RWPE2 (cell line): ENCODE measurements at places on chromosomes 16 and 17.

DNA sequence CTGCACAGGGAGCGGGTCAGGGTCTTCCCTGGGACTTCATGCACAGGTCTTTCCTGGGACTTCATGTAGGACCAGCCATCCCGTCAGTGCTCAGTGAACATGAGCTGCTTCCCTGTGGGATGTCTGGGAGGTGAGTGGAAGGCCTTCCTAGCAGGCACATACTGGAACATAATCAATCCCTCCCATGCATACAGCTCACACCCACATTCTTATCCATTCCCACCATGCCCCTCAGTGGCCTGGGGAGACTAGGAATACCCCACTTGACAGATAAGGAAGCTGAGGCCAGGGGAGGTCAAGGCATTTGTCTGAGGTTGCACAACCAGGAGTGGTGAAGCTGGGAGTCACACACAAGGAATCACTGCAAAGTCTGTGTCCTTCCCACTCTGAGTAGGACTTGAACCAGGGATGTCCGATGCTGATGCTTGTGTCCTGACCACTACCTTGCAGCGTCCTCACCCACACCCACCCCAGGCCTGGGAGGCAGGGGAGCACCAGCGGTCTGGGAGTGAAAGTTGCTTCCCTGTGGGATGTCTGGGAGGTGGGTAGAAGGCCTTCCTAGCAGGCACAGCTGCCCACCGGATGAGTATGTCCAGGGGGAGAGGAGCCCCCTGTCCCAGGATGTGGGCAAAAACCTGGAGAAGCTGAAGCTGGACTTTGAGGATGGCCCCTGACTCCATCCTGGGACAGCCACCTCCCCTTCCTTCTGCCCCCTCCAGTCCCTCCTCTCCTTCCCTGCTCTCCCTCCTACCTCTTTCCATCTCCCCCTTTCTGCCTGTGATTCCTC lies 1.0 kb upstream of the NLRC5 start:
- no peak for DNase-seq

GRCh38 chr17:75959839-75960511 lies 19.0 kb downstream of the ACOX1 start:
- no peak for DNase-seq

- DNase-seq: no peak
Measured at GRCh38 chr17:34667656-34668055, 88.3 kb downstream of the TMEM132E start.

DNA sequence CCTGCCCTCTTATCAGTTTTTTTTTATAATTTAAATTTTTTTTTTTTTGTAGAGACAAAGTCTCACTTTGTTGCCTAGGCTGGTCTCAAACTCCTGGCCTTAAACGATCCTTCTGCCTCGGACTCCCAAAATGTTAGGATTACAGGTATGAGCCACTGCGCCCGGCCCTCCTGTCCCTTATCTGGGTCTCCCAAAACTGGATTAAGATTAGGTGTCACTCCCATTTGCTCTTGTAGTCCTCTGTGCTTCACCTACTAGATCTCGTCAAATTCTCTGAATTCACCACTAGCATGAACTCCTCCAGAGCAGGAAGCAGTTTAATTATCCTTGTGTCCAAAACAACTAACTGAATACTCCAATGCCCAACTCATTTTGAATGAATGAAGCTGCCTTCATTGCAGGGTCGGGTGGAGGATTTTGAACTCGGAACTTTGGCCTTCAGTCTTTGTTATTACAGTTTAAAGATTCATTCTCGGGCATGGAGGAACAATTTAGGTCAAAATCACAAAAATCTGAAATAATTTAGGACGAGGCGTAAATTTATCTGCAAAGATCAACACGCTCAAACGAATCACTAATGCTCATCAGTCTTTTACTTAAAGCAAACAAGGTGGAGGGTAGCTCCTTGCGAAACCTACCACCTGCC lies 802 bp upstream of the ATXN2L start:
- no peak for DNase-seq

GRCh38 chr16:48444574-48444973 lies 59.4 kb upstream of the SIAH1 start:
- no peak for DNase-seq

DNA sequence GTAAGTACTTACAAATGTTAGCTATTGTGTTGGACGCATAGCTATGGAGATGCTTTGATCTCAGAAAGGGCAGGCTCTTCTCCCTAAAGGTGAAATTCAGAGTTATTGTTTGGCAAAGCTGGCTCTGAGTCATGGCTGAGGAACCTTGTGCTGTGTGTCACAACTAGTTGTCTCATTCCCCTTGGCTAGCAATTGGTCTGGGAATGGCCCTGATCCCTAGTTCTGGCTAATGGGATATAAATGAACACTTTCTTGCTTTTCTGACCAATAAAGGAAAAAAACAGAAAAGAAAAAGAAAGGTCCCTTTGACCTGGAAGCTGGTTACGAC lies 210.6 kb downstream of the MAP2K4 start:
- DNase-seq: no peak

GRCh38 chr17:9035249-9035648 lies 13.9 kb downstream of the NTN1 start:
- no peak for DNase-seq

DNA sequence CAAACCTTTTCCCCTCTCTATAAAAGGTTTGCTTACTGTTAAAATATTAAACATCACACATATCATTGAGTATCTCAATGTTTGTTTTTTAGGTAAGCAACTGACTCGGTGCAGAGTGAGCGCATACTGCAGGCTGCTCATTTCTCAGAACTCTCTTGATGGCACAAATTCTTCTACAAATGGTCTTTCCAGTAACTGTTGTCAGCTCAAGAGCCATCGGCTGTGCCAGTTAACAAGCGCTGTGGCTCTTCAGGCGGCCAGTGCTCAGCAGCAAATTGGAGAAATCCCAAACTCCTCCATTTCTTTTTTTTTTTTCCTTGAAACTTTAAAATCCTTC lies 8.6 kb downstream of the ABCA3 start:
- DNase-seq: no peak

- no peak for DNase-seq
Measured at GRCh38 chr17:73681946-73682345, 37.7 kb upstream of the SDK2 start.

GRCh38 chr17:48439875-48440505 lies 10.0 kb upstream of the SKAP1 start:
- DNase-seq: no peak

- no peak for DNase-seq
Measured at GRCh38 chr17:46020023-46020761, 21.1 kb downstream of the STH start.

- DNase-seq: no peak
Measured at GRCh38 chr17:80516171-80516932, 28.3 kb upstream of the RPTOR start.

DNA sequence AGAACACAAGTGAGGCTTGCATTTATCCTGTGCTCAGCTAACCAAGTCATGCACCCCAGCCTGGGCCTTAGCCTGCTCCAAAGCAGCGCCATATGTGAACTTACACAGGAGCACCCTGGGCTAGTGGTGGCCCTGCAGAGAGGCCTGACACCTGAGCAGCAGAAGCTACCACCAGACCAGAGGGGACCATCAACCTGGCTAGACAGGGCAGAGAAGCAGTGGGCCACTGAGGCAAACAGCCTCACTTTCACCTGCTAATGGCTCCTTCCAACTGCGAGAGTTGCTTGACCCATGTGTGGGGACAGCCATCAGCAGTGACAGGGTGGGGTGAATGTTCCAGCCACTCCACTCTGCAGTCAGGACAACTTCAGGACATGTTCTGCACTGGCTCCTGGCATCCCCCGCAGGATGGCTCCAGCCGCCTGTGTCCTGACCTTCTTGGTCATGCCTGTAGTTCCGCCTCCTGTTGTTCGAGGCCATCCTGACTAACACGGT lies 2.9 kb upstream of the C16orf95 start:
- DNase-seq: no peak

GRCh38 chr17:1515640-1516387 lies 598 bp downstream of the INPP5K start:
- no peak for DNase-seq

GRCh38 chr16:6096931-6097670 lies 999.5 kb upstream of the EEF2KMT start:
- no peak for DNase-seq
